ENCODE measurements at places on chromosomes 2 and 18.

DNA sequence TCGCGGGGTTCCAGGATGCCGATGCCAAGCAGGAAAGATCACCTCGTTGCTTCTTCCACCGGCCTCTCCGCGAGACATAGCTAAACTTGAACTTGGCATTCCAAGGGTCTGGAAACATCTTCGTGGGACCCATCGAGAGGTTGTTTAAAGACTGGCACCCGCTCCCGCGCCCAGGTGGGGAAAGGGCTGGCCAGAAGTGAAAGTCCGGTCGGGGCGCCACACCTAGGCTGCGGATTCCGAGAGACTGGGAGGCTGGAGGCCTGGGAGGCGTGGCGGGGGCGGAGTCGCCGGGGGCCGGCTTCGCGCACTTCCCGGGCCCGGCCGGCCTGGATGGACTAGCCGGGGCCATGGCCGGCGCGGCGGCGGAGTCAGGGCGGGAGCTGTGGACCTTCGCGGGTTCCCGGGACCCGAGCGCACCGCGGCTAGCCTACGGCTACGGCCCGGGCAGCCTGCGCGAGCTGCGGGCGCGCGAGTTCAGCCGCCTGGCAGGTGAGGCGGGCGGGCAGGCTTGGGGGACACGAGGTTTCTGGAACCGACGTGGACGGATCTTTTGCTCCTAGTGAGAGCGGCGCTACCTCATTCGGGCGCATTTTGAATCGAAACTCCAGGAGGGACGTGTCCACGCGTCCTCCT lies at the start of gene MOCOS:
MOCOS (plus strand) TSS at position 305 of the 633 bp plus-strand sequence; CDS start at position 348, 43 bp downstream.
- DNase-seq, result no peak

DNA sequence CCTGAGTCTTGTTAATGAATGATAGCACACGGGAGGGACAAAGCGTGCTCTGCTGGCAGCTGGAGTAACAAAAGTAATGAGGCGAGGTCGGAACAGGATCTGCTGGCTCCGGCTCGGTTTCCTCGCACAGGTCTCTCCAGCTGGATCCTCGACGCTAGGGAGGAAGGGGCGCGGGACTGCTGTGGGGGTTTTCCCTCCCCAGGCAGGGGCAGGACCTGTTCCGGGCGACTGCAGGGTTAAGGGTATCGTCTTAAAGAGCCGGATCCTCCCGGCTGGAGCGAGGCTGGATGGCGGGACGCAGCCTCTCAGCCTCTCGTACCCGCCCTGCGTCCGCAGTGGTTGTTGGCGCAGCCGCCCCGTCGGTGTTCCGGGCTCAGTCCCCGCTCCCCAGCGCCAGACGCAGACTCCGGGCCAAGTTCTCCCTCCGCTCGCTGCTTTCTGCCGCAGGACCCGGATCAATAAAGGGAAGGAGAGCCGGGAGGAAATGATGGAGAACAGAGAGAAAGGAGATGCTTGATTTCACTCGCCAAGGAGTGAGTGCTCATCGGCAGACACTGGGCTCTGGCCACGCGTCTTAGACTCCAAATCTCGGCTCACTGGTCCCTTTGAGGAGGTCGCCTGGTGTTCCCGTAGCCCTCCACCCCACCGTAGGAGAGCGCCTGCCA lies 1.1 kb upstream of the LIPG start:
- no peak for DNase-seq

GRCh38 chr2:72289283-72289682 lies 141.6 kb upstream of the CYP26B1 start:
- DNase-seq, result no peak

DNA sequence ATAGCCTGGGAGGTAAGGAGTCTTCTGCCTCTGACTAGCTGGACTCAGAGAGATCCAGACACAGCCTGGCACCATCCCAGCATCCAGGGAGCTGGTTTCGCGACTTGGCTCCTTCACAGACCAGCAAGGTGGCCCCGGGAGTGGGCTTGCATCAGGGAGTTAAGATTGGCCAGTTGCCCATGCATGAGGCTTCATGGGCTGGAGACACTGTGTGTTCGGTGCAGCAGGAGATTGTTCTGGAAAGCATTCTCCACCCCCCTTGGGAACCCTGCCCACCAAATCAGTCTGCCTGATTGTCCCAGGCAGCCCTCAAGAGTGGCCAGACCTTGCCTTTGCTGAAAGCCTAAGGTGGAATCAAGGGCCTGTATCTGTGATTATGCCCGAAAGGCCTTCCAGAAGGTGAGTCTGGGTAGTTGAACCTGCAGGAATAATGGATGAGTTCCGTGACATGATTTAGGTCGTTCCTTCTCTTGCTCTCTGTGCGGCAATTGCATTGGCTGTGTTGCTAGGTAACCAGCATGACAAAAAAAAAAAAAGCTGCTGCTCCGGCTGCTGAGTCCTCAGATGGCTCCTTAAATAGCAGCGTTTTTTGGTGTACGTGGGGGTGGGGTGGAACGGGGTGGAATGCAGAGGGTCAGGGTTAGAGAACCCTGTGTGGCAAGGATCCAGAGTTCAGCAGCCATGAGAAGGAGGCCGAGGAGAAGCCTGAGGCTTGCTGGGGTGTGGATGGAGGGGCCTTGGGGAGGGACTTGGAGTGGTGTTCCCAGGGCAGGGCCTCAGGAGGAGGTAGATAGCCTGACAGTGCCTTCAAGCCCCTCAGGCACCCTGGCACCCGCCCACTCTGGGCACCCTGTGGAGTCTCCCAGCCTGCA lies 93.0 kb upstream of the MCFD2 start:
- no peak for DNase-seq

DNA sequence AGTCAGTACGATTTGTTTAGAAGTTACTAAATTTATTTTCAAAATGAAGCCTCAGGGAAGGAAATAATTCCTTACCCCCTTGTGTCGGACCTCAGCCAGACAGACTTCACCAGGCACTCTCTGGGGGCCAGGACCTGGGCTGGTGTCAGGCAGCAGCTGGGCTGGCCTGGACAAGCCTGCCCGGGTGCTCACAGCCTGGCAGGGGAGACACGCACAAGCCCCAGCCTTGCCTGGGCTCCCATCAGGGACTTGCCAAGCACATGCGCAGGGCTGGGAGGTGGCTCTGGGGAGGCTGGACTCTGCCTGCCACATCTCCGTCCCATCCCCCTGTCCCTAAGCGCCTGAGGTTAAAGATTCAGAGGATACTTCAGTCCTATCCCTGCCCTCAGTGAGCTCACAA lies 56.8 kb upstream of the HS6ST1 start:
- DNase-seq, result no peak

GRCh38 chr18:64519201-64519600 lies 370.3 kb upstream of the LINC00305 start:
- DNase-seq, result no peak

- DNase-seq, result peak; percentile 43
Measured at GRCh38 chr2:172427990-172428831, 825 bp downstream of the ITGA6 start.

- DNase-seq, result no peak
Measured at GRCh38 chr18:35582899-35583558, 1.5 kb downstream of the GALNT1 start.

- DNase-seq, result no peak
Measured at GRCh38 chr18:48161911-48162698, 231.6 kb upstream of the SMAD2 start.

DNA sequence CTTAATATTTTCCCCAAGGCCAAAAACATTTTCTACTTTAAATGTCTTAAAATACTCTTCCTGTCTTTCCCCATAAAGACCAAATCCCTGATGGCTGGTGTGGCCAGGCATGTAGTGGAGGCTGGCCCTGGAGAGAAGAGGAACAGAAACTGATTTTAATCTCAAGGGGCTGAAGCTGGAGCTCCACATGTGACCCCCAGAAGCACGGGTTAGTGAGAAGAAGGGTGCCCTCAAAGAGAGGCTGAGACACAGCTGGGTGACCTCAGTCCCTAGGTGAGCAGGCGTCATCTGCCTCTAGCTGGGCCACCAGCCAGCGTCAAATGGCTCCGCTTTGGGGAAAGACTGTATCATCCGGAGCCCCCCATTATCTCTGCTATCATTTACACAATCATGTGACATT lies 19.3 kb upstream of the TMEM18 start:
- no peak for DNase-seq

GRCh38 chr18:47209171-47209570 lies 33.0 kb upstream of the IER3IP1 start:
- DNase-seq, result no peak

DNA sequence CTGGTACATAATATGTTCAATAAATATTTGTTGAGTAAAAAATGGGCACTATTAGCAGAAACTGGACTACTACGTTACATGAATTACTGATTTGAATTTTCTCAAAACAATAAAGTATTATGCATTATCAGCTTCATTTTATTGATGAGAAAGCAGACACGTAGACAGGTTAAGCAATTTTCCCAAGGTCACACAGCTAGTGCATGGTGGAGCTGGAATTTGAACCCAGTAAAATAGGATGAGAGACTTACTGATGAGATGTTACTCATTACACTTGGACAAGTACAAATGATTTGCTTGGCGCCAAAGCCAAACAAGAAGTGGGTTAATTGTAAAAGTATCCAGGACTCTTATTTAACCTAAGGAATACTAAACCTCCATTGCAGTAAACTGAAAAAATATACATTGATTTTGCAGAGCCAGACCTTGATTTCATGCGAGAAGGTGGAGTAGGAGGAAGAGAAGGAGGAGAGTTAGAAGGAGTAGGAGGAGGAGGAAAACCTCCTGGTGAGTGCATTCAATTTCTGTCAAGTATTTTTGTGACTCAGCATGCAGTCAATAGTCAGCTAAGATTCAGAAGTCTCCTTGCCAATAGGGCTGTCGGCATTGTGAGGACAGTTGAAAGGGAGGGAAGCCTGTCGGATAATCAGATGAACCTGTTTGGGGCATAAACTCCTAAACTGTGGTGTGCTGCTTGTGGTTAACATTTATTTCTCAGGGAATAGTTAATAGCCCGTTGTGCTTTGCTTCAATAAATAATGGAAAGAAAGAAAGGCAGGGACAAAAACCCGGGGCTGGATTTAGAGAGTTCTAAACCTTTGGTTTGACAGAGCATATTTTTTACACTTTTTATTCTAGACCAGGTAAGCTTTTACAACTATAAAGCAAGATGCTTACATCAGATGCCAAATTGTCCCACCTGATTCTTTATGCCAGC lies 77.0 kb upstream of the TACR1 start:
- no peak for DNase-seq

DNA sequence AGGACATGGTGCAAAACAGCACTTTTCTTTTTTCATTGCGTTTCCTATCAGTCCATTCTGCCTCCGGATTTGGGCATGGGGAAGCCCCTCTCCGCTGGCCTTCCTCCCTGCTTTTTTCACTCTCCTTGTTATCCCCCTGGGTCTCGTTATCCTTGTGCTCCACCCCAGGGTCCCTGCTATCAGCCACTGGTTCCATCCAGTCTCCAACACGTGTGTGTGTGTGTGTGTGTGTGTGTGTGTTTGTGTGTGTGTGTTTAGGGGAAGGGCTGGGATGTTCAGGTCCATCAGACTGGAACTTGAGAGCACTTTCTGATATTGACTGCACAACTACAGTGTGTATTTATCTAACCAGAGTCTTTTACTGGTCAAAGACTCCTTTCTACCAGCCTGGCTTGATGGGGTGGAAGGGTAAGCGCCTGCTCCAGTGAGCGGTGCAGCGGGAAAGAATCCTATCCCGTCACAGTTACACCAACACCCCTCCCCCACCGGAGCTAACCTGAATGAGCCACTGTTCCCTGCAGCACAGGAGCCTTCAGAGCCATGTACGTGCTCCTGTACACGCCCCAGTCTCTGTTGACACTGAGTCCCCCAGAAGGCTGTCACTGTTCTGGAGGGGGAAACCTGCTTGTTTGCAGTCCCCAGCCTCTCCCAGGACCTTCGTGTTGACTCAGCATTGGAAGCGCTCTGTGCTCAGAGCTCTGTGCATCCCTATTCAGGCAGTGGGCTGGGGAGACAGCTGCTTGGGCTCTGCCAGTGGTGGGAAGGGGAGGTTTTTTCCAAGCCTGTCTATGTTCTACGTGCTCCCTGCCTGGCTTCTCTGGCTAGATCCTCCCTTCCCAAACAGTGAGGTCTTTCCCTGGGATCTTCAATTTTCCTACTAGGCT lies 4.6 kb downstream of the INHA start:
- no peak for DNase-seq

DNA sequence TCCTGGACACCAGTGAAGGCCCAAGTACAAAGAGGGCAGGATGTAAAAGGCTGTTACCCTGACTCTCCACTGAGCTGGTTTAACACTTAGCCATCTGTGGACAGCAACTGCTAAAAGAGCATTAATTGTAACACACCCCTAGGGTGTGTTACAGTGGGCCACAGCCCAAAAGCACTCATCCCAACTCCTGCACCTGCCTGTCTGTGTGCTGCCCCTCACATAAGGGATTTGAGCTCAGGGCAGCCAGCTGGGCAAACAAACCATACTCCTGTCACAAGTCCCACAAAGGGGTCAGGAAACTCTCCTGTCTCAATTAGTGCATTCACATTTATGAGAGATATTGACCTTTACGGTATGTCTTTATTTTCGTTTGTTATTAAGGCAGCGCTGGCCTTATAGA lies 833.1 kb upstream of the NXPH2 start:
- DNase-seq, result no peak

DNA sequence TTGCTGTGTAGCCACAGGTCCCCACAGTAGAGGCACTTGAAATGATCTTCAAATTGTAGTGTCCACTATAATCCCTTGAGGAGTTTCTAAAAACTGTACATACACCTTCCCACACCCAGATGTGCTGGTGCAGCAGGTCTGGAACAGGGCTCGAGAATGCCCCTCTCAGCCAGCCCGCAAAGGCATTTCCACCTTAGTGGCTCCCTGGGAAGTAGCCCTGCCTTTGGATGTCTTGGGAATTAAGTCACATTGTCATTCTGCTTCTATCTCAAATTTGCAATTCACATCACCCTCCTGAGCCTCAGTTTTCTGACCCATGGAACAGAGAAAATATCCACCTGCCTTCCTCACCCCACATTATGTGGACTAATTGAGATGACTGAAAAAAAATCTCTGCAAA lies 44.3 kb upstream of the TCF7L1 start:
- DNase-seq, result no peak

GRCh38 chr2:3805201-3805939 lies 102.0 kb downstream of the DCDC2C start:
- DNase-seq, result no peak

GRCh38 chr2:74560591-74560990 lies 6.1 kb downstream of the DOK1 start:
- DNase-seq, result no peak

DNA sequence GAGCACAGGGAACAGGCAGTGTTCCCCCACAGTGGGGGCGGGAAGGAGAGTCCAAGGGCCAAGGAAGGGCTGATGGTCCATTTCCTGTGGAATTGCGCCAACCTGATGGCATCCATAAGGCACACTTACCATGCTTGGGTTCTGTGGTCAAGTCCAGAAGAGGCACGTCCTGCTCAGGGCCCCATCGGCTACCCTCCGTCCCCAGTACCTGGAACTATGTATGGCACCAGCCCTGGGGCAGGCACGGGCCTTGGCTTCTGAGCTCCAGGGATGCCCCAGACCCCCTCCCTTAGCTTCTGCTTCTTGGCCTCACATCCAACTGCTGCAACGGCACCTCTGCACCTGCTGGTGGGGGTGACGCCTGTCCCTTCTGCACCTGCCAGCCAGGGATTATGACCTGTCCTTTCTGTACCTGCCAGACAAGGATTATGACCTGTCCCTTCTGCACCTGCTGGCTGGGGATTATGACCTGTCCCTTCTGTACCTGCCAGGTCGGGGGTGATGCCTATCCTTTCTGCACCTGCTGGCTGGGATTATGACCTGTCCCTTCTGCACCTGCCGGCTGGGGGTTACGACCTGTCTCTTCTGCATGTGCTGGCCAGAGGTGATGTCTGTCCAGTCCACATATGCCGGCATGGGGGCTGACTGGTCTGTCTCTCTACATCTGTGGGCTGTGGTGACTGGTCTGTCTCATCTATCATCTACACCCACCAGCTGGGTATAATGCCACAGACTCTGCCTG lies 45.4 kb upstream of the SNTG2 start:
- DNase-seq, result no peak

- no peak for DNase-seq
Measured at GRCh38 chr2:232649033-232649432, 15.6 kb downstream of the EFHD1 start.

GRCh38 chr2:135803278-135803677 lies 33.7 kb downstream of the LCT start:
- DNase-seq, result no peak
